ENCODE measurements at places on chromosomes 1 and 21. TPM values are rescaled to one million over a fixed set of nuclear protein-coding genes. Genes with fewer than 3 reads are reported as not detected.

Gene MYOG
- not detected for total RNA-seq

Gene FRRS1
- total RNA-seq: 3.7 TPM

Gene LAMC2
- 5.3 TPM for total RNA-seq

Gene EDN2
- total RNA-seq: not detected

Gene UTS2
- not detected for total RNA-seq

Gene TENT5C
- total RNA-seq: 8.8 TPM

Gene TSPEAR
- total RNA-seq: 0.23 TPM

Gene SPATA1
- 1.4 TPM for total RNA-seq

Gene MSH4
- total RNA-seq: 1.6 TPM

Gene DDX59
- 21.7 TPM for total RNA-seq

Gene ELAPOR1
- total RNA-seq: 13.6 TPM

Gene IL19
- total RNA-seq: not detected

Gene S100B
- total RNA-seq: 57.0 TPM

Gene ALPL
- 10.4 TPM for total RNA-seq

Gene VCAM1
- 51.0 TPM for total RNA-seq

Gene F3
- 47.1 TPM for total RNA-seq

Gene CASQ1
- 0.92 TPM for total RNA-seq

Gene REN
- not detected for total RNA-seq

Gene TRIM63
- total RNA-seq: not detected

Gene PGLYRP4
- not detected for total RNA-seq

Gene SERPINC1
- not detected for total RNA-seq

Gene NGF
- total RNA-seq: 2.1 TPM

Gene GON4L
- 47.7 TPM for total RNA-seq

Gene CELA3B
- not detected for total RNA-seq

Gene SMG5
- total RNA-seq: 38.3 TPM

Gene WDR64
- not detected for total RNA-seq

Gene FNDC5
- 30.2 TPM for total RNA-seq

Gene PDZK1IP1
- not detected for total RNA-seq

Gene UBE2G2
- total RNA-seq: 74.0 TPM

Measured in diencephalon (tissue), 1 donor.